ENCODE measurements at places on chromosomes 5 and 9.
A peak's percentile ranks its signal among the peaks of the same experiment; 100 is the strongest.

DNA sequence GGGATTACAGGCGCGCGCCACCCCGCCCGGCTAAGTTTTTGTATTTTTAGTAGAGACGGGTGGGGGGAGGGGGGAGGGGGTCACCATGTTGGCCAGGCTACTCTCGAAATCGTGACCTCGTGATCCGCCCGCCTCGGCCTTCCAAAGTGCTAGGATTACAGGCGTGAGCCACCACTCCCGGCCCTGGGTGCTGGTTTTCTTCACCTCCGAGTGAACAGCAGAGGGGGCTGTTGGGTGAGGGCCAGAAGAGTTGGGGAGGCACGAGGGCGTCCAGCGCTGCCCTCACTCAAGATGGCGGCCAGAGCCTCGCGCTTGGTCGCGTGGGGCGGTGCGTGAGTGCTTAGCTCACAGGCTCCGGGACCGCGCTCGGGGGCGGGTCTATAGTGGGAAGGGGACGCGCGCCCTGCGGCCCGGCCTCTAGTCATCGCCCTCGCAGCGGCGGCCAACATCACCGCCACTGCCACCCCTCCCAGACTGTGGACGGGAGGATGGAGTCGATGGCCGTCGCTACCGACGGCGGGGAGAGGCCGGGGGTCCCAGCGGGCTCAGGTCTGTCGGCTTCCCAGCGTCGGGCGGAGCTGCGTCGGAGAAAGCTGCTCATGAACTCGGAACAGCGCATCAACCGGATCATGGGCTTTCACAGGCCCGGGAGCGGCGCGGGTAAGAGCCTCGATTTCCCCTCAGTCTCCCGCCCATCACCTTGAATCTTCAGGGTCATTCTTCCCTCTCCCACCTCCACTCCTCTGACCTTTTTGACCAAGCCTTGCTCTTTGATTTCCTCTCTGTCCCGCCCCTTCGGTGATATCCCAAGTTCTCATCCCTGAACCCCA, at the start of gene CAMLG:
Gene CAMLG, plus strand, starts transcription at position 416 of the 830 bp plus-strand sequence. Its CDS starts 73 bp downstream, at position 489.
- peak; percentile 97 for DNase-seq

- DNase-seq, result no peak
These were observed 79.9 kb downstream of the SMIM23 start for GRCh38 chr5:171865471-171865870.

- no peak for DNase-seq
These were observed 56.2 kb downstream of the TAF11L14 start for GRCh38 chr5:17690473-17690872.

GRCh38 chr5:75192804-75193203, 43.9 kb downstream of the ANKRD31 start:
- DNase-seq, result no peak

GRCh38 chr5:176162198-176162597, 76.0 kb upstream of the SIMC1 start:
- DNase-seq, result no peak

GRCh38 chr9:97923529-97924108, 1.3 kb upstream of the TRMO start:
- peak; percentile 57 for DNase-seq

DNA sequence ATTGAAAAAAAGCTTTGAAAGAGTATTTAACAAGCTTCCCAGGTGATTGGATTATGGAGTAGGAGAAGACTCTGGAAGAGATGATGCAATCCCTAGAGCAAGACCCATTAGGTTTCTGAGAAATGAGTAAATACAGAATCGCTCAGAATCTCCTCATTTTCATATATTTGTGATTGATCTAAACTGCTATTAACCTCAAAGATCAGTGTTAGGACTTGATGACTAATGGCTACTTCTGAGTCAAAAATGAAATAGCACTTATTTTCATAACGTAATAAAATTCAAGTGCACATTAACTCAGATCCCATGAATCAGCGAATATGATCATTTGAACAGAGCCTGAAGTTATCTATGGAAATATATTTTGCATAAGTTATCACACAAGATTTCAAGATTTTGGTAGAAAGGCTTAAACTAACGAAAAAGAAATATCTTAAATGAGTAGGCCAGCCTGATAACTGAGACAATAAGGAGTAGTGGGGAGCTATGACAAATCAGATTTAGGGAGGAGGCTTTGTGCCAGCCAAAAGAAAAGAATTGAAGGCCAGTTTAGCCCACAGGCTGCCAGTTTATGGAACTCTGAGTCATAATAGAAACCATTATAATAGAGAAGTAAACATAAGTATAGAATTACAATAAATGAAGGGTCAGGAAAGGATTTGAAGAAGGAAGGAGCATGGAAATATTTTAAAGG, 106.7 kb upstream of the OSMR start:
- DNase-seq, result no peak

- no peak for DNase-seq
These were observed 595.3 kb downstream of the PSAT1 start for GRCh38 chr9:78892182-78892581.

DNA sequence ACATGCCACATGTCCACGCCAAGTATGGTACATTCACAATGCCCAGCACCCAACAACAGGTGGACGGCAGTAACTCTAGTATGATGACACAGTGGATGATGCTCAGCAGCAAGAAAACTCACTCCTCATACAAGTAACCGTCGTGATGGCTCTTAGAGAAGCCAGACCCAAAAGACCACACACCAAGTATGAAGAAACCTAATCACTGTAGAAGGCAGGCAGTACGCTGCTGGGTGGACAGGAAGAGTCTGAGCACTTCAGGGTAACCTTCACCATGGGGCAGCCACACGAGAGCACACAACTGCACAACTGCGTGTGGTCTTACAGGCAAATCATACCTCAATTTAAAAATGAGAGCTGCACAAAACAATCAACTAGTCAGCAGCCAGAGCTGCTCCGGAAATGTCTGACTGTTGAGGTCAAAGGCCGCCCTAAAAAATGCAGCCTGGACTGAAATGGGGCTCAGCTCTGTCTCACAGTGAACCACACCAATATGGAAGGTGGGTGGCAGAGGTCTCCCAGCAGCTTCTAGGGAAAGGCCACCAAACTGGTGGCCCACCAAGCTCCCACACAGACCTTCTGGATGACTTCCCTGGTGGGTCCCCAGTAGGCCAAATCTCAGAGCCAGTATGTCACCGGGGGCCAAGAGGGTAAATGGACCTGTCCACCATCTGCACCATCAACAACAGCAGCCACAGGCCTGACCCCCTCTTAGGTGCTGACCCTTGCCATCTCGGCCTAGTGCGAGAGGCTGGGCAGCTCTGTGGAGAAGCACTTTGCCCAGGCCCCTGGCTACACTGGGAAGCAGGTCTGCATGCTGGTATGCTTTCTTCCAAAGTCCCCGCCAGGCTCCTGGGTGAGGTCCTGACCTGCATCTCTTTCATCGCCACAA, 17.8 kb downstream of the BICD2 start:
- peak; percentile 10 for DNase-seq

DNA sequence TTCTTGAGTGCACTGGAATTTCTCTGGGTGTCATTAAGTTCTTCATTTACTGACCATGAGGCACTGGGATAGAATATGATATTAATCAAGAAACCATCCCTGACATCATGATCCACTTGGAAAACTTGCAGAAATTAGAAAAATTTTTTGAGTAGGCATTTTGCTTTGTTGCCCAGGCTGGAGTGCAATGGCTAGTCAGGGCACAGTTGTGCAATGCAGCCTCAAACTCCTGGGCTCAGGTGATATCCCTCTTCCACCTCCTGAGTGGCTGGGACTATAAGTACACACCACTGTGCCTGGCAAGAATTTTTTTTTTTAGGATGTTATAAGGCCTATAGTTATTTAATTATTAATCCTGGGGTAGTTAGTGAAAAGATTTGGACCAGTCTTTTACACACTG, 106.5 kb downstream of the STK32A start:
- DNase-seq, result no peak

- no peak for DNase-seq
These were observed 22.3 kb downstream of the RPS23 start for GRCh38 chr5:82255844-82256243.

DNA sequence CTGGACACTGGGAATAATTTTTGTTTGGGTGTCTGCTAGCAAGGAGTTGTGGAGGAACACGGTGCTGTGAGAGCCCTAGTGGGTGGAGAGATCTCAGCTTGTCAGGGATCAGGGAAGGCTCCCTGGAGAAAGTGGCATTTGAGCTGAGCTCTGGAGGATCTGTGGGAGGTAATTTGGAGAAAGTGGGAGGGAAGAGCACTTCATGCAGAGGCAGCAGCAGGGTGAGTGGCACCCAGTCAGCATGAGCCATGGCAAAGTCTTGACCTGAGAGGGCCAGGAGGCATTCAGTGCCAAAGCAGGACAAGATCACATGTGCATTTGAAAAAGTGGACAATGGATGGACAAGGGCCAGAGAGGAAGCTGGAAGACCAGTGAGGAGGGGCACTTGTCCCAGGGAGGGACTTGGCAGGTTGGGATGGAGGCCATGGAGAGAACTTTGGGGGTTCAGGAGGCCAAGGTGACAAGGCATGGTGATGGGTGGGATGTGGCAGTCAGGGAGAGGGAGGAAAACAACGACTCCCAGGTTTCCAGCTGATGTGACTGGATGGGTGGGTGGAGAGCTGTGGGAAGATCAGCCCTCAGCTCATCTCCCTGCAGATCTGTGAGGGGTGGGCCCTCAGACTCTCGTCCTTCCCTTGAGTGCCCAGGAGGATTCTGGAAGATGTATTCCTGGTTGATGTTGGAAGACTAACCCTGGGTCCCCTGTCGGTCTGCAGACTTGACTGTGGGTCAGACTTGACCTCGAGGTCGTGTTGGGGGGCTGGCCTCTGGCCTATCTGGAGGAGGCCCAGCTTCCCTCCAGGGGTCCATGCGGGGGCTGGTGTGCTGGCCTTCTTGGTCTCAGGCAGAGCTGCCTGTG, 68.9 kb upstream of the PITX1 start:
- no peak for DNase-seq

GRCh38 chr9:96425500-96426169, 7.5 kb upstream of the ZNF367 start:
- no peak for DNase-seq

DNA sequence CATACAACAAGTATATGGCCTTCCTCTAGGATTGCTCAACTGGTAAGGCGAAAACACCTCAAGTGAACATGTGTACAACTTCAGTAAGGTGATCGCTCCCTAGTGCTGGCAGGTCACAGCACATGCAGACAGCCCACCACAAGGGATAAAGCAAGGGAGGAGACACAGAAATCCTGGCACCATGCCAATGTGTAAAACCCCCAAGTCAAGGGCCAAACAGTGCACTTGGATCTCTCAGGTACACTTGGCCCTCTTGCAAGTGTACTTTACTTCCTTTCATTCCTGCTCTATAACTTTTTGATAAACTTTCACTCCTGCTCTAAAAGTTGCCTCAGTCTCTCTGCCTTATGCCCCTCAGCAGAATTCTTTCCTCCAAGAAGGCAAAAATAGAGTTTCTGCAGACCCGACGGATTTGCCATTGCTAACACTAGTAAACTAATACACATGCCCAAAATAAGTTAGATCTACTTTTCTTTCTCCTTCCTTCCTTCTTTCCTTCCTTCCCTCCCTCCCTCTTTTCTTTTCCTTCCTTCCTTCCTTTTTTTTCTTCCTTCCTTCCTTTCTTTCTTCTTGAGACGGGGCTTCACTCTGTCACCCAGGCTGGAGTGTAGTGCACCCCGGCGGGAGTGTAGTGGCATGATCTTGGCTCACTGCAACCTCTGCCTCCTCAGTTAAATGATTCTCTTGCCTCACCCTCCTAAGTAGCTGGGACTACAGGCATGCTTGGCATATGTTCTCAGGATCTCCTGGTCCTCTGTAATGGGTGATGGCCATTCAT, 6.8 kb upstream of the LNPEP start:
- DNase-seq, result no peak

GRCh38 chr5:177474002-177474476, 605 bp upstream of the DBN1 start:
- no peak for DNase-seq

DNA sequence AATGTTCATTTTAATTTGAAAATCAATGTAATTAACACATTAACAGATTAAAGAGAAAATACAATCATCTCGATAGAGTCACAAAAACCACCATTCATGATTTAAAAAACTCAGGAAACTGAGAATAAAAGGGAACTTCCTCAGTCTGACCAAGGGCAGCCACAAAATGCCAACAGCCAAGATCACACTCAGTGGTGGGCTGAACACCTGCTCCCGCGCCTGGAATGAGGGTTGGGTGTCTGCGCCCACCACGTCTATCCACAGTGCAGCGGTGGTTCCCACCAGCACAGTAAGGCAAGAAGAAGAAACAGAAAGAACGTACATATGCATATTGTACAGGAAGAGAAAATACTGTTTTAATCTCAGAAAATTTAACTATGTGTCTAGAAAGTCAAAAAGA, 11.7 kb upstream of the NSMF start:
- no peak for DNase-seq

DNA sequence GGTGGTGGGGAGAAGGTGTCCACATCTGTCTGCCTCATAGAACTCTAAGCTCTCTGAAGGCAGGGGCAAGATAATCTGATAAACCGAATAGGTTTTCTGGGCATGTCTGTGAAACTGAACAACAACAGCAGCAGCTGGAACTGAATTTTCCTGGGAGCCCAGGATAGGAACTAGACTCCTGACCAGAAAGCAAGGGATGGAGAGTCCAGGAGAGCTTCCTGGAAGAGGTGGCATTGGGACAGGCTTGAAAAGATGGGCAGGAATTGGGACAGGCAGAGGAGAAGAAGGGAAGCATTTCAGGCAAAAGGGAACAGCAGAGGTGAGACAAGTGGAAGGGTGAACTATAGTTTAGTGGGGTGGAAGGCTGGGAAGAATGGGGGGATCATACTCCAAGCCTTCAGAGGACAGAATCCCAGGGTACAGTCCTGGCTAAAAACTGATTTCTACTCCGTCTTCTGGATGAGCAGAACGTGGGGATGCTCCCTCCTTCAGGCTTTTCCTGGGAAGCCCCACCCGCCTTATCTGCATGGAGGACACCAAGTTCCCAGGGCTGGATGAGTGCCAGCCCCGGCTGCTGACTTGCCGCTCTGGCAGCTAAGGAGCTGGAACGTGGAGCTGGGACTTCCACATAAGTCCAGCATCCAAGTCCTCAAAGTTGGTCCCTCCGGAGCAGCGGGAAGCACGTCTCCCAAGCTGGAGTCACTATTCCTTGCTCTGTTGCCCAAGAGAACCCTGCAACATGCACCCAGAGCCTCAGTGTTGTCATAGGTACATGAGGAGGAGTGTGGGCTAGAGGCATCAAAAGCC, 13.9 kb upstream of the KIF12 start:
- DNase-seq, result peak; percentile 6

DNA sequence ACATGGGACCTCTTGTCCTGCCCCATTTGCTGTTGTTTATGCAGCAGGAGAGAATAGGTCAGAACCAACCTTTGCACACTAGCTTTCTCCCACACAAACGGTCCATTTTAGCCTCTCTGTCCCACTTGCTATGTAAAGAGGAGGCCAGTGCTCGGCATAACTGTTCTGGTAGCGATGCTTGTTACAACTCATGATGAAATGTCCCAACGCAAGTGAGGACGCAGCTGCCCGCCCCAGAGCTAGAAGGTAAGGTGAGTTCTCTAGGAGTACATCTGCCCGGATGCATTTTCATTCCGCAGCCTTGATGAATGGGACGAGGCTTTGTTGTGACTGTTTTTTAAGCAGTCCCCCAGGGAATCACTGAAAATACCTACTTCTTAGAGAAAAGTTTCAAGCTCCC, 14.1 kb downstream of the S1PR3 start:
- no peak for DNase-seq

GRCh38 chr5:60586307-60586901, 113.6 kb downstream of the DEPDC1B start:
- DNase-seq, result peak; percentile 29

- DNase-seq, result no peak
These were observed 285.3 kb downstream of the SLF1 start for GRCh38 chr5:94903726-94904125.
